Stimulated activated CD8-positive, alpha-beta memory T cell treated with anti-CD3 and anti-CD28 coated beads, Interleukin-15, amount 100 ng/mL, for 24 hours (primary cell): ENCODE measurements at places on chromosomes 12 and 14.

GRCh38 chr14:101410126-101410525 is 151.2 kb upstream of the DIO3 start:
- no peak for DNase-seq

DNA sequence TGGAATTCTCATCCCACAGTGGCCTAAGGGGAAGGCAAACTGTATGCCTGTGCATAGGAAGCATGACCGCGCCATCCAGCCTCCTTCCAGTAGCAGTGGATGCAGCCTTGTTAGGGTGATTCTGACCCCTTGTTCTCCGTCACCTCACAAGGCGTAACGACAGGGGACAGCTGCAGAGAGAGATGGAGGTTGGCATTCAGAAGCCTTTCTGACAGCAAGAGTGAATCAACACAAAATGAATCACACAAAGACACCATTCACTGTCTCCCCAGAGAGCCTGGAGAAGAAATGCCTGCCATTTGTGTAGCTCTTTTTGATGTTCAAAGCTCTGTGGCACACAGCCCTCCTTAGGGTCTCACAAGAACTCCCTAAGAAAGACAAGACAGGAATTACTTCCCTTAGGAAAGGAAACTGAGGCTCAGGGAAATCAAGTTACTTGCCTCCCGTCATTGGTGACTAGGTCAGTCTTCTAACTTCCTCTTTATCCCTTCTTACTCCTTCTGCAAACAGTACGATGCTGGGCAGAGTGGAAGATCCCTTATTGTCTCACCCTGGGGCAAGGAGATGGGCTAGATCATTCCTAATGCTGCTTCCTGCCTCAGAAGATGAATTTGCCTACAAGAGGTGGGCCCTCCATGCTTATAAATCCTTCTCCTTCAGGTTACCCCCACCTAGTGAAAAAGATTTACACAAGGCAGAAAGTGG is 280.9 kb downstream of the CACNA1C start:
- DNase-seq: no peak

DNA sequence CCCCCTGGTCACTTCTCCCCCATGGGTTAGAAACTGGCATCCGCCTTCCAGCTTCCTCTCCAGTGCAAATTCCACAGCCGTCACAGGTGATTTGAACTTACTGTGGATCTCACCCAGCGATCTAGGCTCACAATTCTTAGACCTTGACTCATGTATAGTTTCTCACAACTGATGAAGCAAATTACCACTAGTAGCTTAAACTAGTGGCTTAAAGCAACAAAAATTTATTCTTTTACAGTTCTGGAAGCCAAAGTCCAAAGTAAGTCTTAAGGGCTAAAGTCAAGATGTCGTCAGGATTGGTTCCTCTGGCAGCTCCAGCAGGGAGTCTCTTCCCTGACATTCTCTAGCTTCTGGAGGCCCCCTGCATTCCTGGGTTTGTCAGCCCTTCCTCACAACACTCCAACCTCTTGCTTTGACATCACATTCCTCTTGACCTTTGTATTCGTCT is 117.4 kb downstream of the KTN1 start:
- DNase-seq: no peak

DNA sequence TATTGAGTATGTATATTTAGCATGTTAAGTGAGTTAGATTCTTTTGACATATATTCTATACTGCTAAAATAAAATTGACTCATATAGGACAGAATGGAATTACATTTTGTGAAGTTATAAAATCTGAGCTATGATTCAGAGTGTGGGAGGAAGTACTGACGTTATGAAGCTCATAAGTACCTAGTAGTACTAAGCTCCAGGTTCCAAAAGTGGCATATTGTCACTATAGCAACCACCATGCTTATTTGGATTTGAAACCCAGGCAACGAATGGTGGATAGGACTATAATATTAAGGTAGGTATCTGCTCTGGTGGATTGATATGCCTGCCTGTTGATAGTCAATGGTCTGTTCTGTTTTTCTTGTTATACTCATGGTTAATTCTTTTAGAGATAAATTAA is 2.2 kb upstream of the FBXO33 start:
- no peak for DNase-seq

GRCh38 chr12:113069149-113069548 is 12.6 kb downstream of the DTX1 start:
- DNase-seq: no peak

- DNase-seq: no peak
These were observed 35.1 kb downstream of the PARP11 start for GRCh38 chr12:3838076-3838475.

DNA sequence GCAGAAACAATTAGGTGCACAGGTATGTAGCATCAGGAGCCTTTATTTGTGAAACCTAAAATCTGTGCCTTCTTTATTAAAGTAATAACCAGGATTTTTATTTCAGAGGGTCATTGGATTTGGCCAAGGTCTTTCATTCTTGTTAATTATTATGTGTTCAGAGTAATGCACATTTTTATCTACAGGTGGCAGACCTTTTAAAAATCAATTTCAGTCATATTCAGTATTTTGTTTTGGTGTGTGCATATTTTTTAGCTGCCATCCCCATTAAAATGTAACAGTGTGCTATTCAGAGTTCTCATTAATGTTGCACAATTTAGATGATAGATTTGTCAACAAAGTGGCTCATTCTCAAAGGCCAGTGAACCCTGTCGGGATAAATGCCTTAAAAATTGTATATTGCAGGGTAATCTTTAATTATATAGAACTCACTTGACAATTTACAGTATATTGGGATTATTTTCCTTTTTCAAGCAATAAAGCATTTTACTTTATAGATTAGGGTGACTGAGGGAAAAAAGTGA is 319.3 kb upstream of the SOX5 start:
- DNase-seq: no peak

DNA sequence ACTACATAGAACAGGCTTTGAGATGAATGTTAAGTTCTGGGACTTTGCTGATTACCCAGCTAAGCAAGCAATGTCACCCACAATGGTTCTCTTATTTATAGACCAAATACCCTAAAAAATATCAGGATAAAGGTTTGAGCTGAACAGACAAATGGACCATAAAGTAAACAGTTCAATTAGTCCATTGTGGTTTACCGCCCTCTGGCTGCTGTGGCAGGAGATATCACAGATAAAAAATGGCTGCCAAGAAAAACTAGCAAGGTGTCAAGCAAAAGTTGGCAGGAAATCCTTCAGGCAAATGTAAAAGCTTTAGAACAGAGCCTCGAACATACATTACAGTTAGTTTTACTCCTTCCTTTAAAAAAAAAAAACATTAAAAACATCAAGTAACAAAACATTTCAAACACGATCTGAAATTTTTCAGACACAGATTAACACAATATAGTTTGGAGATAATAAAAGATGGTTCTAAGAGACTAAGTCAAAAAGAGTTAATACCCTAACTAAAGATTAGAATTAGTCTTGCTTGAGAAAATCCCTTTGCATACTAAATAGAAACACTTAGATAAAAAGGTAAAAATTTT is 41.3 kb downstream of the MED13L start:
- no peak for DNase-seq

- DNase-seq: no peak
These were observed 155.5 kb downstream of the SYT1 start for GRCh38 chr12:79020106-79020505.

GRCh38 chr14:77086951-77087350 is 11.1 kb upstream of the CIPC start:
- DNase-seq: no peak

GRCh38 chr14:63483315-63483714 is 59.9 kb downstream of the PPP2R5E start:
- DNase-seq: no peak

DNA sequence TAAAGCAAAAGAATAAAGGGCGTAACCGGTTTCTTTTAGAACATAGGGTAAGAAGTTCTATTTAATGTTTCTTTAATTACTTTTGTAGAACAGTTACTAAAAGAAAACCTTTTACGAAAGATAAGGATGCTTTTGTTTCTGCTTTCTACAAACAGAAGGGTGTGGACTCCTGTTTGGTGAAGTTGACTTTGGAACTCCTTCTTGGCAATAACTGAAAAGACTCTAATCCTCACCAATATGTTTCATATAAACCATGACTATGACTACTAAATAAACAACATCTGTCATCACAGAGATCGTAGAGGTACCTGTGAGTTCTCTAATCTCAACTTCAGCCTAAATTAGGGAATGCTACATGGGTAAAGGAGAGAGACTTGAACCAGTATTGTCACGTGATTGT is 210.8 kb upstream of the FLRT2 start:
- DNase-seq: no peak

DNA sequence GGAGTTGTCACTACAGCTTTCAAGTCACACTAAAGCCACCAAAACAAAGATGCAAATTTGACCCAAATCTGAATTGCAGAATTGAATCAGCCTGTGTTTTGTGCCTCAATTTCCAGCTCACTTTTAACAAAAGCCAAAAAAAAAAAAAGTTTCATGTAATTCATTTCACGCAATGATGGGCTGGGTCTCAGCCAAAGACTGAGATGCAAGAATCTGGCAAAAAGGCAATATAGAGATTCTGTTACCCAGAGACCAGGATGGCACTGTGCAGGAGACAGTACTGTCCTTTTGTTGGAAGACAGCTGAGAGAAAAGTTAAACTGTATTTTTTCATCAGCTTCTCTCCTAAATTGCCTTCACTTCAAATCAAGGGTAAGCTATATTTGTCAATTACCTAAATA is 205.7 kb upstream of the NPAS3 start:
- DNase-seq: no peak

DNA sequence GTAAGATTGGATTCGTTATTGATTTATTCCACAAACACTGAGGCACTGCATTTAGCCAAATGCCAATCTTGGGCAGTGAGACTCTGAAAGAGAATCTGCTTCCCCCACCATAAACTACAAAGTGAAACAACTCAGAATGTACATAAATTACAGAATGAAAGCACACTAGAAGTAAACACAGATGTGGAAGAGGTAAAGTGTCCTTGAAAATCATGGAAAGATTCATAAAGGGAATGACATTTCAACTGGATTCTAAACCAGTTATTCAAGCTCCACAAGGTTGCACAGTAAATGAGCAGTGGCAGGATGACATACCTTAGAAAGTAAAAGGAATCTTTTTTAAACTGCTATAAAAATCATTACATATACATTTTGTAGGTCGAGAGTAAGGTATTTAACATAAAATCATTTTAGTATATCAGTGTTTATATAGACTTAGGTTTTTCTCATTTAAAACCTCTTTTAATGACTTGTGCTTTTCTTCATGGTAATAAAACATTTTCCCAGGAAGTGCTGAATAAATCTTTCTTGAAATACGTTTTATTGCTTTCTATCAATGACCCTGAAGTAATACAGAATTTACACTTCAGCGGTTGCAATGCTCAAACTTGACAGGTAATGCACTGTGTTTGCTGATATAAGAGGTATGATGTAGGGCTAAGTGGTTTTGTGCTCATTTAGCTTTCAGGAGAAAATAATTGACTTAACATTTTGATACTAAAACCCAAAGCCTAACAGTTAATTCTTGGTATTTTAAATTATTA is 270.6 kb downstream of the NAV3 start:
- DNase-seq: no peak

DNA sequence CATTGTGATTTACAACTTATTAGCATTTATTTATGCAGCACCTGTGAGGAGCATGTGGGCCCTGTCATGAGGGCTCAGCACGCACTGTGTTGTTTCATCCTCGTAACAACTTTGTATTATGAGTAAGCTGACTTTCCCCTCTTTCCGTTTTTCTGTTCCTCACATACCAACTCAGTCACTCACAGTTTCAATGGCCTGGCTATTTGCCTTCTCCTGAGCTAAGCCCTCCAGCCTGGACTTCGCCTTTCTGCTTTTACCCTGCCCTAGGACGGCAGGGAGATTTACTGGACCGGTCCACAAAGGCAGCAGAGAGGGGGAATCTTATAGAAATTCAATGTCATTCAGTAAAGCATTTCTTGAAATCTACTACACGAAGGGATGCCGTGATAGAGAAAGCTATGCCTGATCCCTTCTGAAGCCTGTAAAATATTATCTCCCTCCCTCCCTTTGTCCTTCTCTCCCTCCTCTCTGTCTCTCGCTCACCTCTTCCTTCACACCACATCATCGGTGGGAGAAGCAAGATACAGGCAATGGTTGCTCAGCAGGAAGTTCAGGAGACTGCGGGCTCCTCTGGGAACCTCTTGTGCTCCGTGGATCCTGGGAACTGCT is 219.2 kb upstream of the TBX3 start:
- no peak for DNase-seq

DNA sequence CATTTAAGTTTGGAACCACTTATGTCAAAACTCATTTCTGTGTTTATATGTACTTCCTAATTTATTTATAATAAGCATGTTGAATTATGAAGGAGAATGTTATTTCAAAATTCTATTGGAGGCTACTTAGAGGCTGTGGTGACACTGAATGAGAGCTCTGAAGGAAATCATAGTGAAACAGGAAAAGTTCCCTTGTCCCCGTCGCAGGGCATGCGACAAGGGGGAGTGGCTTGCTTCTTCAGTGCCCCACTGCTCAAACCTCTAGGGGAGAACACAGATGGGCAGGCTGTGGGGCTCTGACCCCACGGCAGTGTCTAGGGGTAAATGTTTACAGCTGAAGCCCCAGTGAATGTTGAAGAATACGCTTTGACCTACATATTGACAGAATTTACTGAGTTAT is 261.9 kb downstream of the RAD51B start:
- DNase-seq: no peak

- DNase-seq: no peak
These were observed 22.9 kb downstream of the VDR start for GRCh38 chr12:47881826-47882427.

GRCh38 chr14:38065106-38065762 is 142.5 kb upstream of the SSTR1 start:
- no peak for DNase-seq

DNA sequence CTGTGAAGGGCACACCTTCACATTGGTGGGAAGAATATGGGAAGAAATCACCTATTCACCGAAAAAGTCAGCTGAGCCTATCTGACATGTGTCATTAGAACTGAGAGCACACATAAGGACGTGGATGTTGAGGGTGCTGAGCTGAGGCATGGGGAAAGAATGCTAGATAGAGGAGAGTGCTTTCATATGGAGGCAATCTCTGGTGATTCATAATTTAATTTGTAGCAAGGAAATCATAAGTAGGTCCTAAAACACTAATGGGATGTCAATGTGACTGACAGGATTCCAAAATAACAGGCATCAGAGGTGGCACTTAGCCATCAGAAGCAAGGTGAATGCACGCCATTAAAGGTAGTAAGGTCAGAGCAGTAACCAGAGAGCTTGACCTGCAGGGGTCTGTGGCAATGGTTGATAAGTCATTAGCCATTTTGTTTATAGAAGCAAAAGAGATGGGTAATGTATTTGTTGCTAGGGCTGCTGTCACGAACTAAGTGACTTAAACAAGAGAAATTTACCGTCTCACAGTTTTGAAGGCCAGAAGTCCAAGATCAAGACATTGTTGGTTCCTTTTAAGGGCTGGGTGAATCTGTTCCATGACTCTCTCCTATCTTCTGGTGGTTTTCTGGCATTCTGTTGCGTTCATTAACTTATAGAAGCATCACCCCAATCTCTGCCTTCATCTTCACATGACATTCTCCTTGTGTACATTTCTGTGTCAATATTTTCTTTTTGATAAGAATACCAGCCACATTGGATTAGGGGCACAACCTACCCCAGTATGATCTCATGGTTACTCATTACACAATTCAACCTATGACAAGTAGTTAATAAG is 69.3 kb downstream of the ANKS1B start:
- DNase-seq: no peak

- no peak for DNase-seq
These were observed 15.5 kb upstream of the MLXIP start for GRCh38 chr12:122062832-122063693.
